ENCODE measurements at places on chromosomes 16 and 17.

- DNase-seq, result no peak
Observed at GRCh38 chr17:81074875-81075274, 39.9 kb downstream of the BAIAP2 start.

- DNase-seq, result no peak
Observed at GRCh38 chr16:80303691-80304090, 237.1 kb upstream of the DYNLRB2 start.

GRCh38 chr17:62981933-62982332 is 15.9 kb downstream of the TANC2 start:
- DNase-seq, result no peak

DNA sequence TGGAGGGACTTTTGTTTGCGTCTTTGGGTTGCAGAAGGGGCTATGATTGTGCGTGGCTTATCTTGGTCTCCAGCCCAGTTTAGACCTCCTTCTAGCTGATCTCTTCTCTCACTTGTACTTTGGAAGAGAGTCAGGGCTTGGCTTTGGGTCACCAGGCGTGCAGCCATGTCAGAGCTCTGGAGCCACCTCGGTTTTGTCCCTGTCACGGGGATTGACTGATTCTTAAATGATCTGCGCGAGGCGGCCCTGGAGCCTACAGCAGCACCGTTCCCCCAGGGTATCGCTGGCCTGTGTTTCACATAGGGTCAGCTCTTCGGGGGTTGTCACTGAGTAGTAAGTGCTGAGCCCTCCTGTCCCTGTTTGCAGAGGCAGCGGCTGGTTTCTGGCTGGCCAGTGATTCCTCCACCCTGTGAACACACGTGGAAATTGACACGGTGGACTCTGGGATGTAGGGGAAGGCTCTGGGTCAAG is 209.8 kb upstream of the CHMP6 start:
- DNase-seq, result peak; percentile 41

DNA sequence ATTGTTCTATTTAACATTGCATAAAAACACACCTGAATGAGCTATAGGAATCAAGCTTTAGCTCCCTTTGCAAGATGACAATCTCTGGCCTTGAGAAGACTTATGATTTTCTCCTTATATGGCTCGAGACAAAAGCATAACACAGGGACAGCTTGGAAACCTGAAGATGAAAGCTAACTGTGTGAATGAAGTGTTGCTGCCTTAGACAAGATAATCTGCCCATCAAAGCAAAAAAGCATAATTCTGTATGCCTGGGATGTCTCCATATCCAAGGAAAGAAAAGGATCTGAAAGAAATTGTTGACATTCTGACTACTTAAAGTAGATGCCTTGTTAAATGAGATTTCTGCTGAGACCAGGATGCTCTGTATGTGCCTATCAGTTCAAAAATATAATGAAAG is 526.7 kb upstream of the TOM1L1 start:
- no peak for DNase-seq

GRCh38 chr16:73096510-73096909 is 48.6 kb upstream of the ZFHX3 start:
- no peak for DNase-seq

Data from spinal cord (tissue), 10 donors.